ENCODE measurements at places on chromosomes 6 and 20.

- DNase-seq: no peak
Measured at GRCh38 chr6:33610779-33611732, 10.1 kb upstream of the ITPR3 start.

- DNase-seq: no peak
Measured at GRCh38 chr6:1027109-1027794, 284.6 kb upstream of the FOXQ1 start.

GRCh38 chr20:56171087-56172012, 77.2 kb upstream of the MC3R start:
- DNase-seq: no peak

- DNase-seq: no peak
Measured at GRCh38 chr6:161356167-161356854, 82.5 kb upstream of the AGPAT4 start.

DNA sequence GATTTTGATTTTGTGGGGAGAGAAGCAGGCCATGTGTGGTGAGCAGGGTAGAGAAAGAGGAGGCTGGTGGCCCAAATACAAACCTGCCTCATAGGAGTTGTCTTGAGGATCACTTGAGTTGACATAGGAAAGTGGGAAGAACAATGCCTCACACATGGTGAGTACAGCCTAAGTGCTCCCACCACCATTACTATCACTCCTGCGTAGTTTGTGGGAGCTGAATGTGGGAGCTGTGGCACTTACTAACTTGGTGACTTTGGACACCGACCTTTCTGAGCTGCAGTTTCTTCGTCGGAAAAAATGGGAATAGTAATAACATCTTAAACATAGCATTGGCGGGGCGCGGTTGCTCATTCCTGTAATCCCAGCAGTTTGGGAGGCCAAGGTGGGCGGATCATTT, 25.5 kb upstream of the SERINC3 start:
- DNase-seq: no peak

DNA sequence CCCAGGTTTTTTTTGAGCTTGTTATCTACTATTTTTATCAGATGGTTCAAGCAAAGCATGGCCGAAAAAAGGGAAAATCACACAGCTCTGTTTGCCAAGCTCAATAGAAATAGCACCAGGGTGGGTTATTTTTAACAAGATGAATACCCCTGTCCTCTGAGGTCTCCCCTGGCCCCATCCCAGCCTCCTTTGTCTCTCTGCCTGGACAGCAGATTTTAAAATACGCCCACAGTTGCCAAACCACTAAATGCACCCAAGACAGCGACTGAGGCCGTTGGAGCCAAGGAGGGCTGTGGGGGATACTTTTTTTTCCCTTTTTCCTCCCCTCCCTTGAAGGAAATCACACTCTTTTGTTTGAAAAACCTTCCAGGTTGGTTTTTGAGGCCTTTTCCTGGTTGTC, 106.6 kb downstream of the VEGFA start:
- no peak for DNase-seq

GRCh38 chr6:132785936-132786335, 12.5 kb downstream of the SLC18B1 start:
- DNase-seq: no peak

- no peak for DNase-seq
Measured at GRCh38 chr6:43997345-43997677, 129.9 kb downstream of the MRPL14 start.

DNA sequence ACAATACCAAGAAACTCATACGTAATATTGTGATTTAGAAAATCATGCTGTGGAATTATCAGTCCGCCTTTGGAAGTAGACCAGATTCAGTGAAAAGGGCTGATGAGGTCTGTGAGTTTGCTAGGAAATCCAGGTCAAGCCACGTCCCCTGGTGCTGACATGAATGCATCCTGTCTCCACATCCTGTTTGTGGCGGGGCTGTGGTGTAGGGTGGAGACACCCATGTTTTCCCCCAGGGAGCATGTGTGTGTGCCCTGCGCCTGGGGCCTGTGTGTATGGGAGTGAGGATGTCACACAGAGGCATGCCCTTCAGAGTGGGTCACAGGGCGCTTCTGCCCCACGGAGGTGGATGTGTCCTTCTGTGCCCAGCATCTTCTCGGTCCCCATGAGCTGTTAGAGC, 109.1 kb downstream of the SASH1 start:
- DNase-seq: no peak

- DNase-seq: no peak
Measured at GRCh38 chr20:43752561-43753301, 25.9 kb upstream of the GTSF1L start.

DNA sequence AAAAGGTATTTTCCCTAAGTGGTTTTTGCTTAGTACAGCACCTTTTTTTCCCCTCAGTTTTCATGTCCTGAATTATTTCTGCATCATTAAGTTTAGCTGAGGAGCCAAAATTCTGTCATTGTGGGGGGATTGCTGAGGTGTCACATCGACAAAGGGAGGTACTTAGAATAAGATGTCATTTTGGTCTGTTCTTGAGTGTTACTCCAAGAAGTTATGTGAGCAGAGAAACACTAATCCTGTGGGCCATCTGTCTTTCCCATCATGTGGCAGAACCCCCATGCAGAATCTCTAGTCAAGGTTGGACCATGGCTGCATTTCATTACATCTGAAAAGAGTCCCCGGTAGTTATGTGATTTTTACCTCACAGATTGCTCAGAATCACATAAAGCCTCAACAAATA, 167.8 kb upstream of the CENPW start:
- DNase-seq: no peak

- DNase-seq: no peak
Measured at GRCh38 chr20:33113387-33113908, 34.0 kb downstream of the BPIFB4 start.

GRCh38 chr6:73870907-73871306, 174.9 kb downstream of the CD109 start:
- no peak for DNase-seq

GRCh38 chr6:141580988-141581552, 551.7 kb upstream of the GJE1 start:
- no peak for DNase-seq

GRCh38 chr20:19742974-19743639, 15.0 kb upstream of the RIN2 start:
- DNase-seq: no peak

- no peak for DNase-seq
Measured at GRCh38 chr6:134609716-134610261, 291.9 kb upstream of the SGK1 start.

- no peak for DNase-seq
Measured at GRCh38 chr6:98831959-98832283, 2.5 kb upstream of the POU3F2 start.

GRCh38 chr20:3074812-3075211, 3.4 kb downstream of the OXT start:
- DNase-seq: no peak

GRCh38 chr6:57102976-57103375, 13.0 kb downstream of the ZNF451 start:
- no peak for DNase-seq

DNA sequence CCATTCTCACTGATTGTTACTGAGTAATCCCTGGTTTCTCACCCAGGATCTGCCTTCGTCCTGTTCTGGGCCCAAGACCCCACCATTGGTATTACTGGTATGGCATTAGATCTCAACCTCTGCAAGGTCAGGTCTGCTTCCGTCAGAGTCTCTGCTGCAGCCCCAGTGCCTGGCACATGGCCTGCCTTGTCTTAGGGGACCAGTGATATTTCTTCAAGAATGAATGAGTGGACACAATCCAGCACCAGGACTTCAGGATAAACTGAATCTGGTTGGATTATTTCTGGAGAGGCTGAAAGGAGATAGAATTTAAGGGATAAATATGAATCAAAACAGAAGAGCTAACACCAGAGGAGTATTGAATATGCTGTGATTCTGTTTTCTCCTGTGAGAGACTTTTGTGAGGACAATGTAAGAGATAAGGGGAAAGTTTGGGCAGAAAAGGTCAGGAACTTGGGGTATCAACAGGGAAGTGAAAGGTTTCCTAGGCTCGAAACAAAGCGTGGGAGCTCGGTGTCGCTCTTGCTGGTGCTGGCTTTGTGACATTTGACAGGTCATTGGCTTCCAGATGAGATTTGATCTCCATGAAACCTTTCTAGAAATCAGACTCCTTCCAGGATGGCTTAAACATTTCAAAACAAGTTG, 53.9 kb downstream of the OSTM1 start:
- no peak for DNase-seq

DNA sequence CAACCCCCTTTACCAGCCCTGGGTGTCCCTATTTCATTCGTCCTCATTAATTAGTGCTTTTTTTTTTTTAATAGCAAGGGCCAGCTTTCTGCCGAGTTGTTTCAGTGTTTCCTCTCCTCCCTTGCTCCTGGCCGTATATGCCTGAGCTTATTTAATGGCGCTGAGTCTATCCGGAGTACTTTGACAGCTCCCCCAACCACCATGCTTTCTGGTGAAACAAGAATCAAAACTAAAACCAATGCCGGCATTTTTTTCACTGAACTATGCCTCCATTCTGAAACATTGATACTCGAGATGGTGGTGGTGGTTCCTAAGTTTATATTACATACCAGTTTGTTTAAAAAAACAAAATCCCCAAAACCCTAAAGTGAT, 1.2 kb downstream of the DCBLD1 start:
- no peak for DNase-seq

- no peak for DNase-seq
Measured at GRCh38 chr6:74932232-74932888, 273.5 kb downstream of the COL12A1 start.

DNA sequence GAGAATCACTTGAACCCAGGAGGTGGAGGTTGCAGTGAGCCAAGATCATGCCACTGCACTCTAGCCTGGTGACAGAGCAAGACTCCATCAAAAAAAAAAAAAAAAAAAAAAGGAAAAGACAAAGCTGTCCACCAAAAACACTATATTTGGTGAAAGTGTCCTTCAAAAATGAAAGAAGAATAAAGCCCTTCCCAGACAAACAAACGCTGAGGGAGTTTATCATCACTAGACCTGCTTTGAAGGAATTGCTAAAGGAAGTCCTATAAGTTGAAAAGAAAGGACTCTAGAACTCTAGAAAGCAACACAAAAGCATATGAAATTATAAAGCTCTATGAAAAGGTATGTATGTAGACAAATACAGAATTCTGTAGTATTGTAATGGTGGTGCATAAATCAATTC, 98.8 kb downstream of the SEL1L2 start:
- no peak for DNase-seq

DNA sequence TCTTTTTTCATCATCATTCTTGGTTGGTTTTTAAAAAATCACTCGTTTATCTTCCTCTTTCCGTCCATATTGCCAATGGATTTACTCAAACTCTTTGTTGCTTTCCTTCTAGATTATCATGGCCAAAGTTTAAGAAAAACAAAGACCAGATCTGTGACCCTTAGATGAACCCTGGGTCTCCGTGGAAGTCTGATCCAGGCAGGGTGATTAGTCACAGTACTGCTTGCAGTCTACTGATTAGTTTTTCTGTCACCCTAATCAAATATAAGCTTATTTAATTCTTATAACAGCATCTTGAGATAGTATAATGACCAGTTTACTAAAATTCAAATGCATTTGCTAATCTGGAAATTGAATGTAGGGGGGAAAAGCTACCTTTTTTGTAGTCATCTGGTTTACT, 6.0 kb upstream of the SMIM28 start:
- no peak for DNase-seq

DNA sequence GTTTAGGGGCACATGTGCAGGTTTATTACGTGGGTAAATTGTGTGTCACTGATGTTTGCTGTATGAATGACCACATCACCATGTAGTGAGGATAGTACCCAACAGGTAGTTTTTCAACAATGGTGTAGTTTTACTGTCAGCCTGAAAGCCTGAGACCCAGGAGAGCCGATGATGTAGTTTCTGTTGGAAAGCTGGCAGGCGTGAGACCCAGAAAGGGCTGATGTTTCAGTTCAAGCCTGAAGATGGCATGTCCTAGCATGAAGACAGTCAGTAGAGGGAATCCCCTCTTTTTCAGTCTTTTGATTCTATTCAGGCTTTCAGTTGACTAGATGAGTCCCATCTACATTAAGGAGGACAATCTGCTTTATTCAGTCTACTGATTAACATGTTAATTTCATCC, 96.7 kb downstream of the KLHL32 start:
- DNase-seq: no peak

DNA sequence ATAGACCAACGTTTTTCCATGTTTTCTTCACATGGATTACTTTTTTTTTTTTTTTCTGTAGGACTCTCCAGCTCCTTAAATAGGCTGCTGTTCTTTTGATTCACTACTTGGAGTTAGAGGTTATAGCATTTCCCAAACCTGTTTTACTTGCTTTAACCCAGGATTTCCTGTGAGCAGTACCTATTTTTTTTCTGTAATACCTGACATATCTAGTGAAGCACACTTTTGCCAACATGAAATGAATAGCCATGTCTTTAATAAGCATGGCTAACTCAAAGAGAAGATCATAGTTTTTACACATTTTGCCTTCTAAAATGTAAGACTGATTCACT, 137.0 kb downstream of the FOXA2 start:
- no peak for DNase-seq

DNA sequence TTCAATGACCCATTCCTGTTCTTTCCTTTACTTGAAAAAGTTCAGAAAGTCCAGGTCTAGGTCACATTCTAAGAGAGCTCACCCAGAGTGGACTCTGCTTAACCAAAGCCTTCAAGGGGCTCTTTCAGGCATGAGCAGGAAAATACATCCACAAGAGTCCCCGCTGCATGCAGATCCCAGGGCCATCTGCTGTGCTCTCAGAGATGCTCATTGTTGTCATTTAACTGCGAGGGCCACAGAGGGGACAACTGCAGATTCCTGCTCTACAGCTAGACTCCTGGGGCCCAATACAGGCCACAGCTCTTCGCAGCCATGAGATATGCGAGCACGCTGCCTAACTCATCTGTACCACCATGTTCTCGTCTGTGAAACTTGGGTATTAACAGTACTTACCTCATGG, 295.6 kb upstream of the QKI start:
- DNase-seq: no peak

GRCh38 chr6:35662999-35663398, 25.7 kb downstream of the FKBP5 start:
- no peak for DNase-seq

DNA sequence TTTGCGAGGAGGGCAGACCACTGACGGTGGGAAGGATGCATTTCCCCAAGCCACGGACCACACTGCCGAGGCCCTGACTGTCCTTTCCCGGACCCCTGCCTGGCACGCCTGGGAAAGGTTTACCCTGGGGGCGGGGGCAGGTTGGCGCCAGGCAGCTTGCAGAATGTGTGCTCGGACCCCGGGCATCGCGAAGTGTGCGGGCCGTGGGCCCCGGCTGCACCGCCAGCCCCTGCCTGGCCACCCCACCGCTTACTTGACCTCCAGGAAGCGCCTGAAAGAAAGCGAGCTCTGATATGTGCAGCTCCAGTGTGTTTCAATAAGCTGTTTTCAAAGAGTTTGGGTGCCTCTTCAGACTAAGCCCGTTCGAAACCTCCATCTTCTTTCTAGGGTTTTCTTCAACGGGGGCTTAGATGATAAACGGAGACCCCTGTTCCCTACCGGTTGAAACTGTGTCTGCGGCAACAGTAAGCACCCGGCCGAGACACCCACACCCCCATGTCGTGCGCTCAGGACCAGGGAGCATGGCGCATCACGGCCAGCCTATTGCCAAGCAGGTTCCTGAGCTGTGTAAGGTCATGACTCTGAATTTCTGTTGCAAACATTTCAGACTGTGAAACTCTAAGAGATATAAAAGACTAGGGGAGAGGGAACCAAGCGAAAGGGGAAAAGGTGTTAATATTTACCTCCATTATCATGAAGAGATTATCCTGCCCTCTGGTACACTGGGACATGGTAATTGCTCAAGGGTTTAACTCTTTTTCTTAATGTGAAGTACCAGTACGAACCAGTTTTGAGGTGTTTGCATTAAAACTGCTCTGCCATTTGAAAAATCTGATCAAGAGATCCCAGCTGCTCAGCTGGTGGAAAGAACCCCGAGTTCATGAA, 231.2 kb upstream of the FOXQ1 start:
- no peak for DNase-seq

GRCh38 chr6:28985462-28986164, 19.5 kb downstream of the ZNF311 start:
- peak; percentile 70 for DNase-seq
